ENCODE measurements at places on chromosomes 12 and 14.

DNA sequence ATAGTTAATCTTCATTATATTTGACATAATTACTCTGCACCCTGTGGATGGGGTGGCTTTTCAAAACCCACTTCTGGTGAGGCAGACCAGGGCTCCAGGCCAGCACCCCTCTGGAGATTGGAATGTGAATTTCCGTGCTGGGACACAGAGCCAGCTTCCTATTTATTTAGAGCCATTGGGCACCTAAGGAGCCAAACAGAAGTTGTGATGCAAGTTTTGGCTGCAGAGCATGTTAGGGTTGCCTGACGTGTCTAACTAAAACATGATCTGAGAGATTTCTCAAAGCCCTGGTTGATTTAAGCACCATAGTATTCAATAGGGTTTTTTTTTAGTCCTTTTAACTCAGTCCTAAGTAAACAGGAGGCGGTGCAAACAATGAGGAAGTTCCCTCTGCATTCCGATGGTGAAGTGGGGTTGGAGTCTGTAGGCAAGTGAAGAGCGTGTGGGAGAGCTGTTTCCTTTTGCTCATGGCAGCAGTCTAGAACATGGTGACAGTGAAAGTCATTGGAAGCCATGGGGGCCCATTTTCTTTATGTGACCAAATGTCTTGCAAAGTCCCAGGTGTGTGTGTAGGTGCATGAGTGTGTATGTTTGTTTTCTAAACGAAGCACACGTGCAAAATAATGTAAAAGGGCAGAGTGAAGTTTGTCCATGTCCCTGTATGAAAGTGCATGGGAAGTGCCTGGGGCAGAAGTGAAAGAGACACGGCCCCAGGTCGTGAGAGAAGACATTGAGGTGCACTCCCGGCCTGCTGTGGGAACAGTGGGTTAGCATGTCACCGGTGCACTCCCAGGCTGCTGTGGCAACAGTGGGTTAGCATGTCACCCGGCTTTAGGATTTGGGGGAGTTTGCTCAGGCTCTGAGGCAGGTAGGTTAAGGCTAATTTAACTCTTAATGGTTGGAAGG, 117.7 kb downstream of the PRKCH start:
- DNase-seq, result no peak

DNA sequence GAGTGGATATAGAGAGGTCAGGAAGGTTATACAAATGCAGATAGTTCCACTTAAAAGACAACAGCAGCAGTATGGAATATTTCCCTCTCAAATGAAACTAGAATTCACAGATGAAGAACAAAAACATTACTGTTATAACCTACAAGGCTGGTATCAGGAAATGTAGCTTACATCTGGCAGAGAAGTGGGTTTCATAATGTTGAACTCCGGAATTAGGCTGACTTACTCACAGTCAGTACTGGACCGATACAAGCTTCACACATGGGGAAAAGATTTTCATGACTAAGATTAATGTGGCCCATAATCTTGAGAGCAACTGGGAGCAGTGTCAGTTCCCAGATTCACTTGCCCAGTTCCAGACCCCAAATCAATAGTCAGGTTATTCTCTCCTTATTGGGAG, 353.9 kb downstream of the DUSP6 start:
- DNase-seq, result no peak

DNA sequence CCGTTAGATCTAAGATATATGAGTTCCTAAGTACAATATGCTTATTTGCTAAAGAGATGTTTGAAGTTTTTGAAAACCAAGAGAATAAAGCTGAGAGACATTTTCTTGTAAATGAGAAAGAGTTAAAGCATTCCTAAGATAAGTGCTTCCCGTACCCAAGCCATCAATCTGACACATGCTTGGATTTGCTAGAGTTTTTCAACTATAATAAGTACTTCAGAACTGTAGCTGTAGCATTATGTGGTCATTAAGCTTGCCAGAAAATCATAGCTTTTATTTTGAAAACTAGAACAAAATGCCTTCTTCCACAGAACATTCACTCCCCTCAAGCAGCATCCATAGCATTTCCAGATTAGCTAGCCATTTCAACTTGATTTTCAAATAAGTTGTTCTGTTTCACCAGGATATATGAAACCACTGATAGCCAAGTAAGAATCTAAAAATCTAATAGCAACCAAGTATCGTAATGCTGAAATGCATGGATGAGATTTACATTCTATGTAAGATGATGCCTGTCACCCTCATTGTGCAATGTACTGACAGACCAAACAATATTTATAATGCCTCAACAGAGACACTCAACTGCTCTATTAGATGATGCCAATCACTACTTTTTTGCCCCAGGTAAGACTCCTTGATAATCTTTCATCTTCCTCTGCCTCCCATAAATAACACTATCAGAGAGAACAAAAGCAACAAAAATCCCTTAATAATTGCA, 8.0 kb downstream of the SNW1 start:
- no peak for DNase-seq

- DNase-seq, result peak; percentile 69
Observed at GRCh38 chr12:113221997-113222729, 899 bp downstream of the TPCN1 start.

DNA sequence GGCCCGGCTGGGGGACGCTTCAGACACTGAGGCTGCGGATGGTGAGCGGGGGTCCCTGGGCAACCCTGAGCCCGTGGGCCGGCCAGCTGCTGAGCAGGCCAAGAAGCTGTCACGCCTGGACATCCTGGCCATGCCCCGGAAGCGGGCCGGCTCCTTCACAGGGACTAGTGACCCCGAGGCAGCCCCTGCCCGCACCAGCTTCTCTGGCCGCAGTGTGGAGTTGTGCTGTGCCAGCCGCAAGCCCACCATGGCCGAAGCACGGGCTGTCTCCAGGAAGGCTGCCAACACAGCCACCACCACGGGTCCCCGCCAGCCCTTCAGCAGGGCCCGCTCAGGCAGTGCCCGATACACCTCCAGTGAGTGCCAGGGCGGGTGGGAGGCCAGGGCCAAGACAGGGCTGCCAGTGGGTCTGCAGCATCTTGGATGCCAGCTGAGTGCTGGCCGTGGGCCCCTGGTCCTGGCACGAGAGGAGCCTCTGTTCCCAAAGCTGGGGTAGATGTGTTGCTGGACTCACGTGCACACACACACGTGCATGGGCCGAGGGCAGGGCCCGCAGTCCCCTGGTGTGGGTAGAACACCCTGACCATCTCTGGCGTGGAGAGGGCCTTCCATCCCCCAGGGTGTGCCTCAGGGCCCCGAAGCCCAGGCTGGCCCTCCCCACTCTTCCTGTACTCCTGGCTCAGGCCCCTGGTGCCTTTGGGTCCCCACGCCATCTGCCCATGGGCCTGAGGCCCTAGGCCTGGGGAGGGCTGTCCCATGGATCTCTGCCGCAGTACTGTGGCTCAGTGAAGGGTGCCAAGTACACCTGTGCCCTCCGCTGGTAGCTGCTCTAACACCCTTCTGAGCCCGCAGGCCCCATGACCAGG, 22.8 kb downstream of the CEP170B start:
- DNase-seq, result no peak

DNA sequence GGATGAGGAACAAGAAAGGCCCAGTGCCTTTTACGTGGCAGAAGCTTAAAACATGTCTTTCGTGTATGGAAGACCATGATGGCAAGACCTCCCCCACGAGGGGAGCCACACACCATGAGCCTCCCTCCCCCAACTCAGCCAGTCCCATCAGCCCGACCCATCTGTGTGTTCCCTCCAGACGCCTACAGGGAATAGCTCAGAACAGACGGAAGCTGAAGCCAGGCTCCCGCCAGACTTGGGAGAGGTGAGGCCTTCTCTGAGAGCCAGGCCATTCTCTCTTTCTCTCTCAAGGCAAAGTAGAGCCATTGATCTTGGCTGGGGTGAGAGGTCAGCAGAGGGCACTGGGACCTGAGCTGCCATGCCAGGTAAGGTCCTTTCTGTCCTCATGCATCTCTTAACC, 9.5 kb downstream of the REM2 start:
- DNase-seq, result no peak

DNA sequence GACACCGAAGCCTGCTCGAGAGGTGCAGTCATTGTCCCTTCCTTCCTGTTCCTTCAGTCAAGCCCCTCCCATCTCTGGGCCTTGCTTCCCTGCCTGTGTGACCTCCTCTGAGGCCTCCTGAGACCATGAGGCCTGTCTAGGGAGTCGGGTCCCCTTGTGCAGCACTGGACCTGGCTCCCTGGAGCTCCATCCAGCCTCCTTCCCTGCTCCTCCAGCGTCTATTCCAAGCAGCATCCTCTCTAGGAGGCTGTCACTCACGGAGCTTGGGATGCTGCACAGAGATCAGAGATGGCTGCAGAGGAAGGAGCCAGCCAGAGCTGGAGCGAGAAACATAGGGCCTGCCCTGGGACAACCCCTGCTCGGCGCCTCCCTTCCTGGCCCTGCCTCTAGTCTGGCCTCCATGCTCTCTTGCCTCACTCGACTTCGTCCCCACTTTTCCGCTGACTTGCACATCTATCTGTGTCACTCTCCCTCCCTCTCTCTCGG, 142.7 kb downstream of the BCL11B start:
- no peak for DNase-seq

DNA sequence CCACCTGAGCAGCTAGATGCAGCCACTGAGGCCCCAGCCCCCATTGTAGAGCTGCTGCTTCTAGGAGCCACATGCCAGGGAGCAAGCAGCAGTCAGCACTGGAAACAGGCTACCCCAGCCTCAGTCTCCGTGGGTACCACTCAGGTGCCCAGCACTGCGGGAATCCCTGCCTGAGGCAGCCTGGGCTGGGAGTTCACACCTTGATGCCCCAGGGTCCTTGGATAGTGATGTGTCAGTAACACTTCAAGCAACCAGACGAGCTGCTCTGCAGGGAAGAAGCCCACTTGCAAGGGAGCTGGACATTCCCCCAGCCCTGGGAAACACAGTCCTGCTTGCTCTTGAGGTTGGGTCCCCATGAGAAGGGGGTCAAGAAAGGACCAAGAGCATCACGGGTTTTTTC, 90.7 kb downstream of the ZFP36L1 start:
- DNase-seq, result no peak

GRCh38 chr12:91667694-91668093, 478.0 kb downstream of the BTG1 start:
- no peak for DNase-seq
